ENCODE measurements at places on chromosomes 7 and 10. TPM values are rescaled to one million over a fixed set of nuclear protein-coding genes. Genes with fewer than 3 reads are reported as not detected.

DLD gene
- 140 TPM for total RNA-seq

FAM3C gene
- total RNA-seq = 48.7 TPM

OR2A7 gene
- total RNA-seq = 0.81 TPM

NRF1 gene
- 9.2 TPM for total RNA-seq

PYROXD2 gene
- 20.0 TPM for total RNA-seq

CNTNAP2 gene
- total RNA-seq = 5.2 TPM

SEC61G gene
- 189 TPM for total RNA-seq

ZFYVE27 gene
- 28.8 TPM for total RNA-seq

EPHA1 gene
- total RNA-seq = 0.46 TPM

MUC12 gene
- not detected for total RNA-seq

STEAP1B gene
- 0.41 TPM for total RNA-seq

MPP7 gene
- 5.4 TPM for total RNA-seq

Measured in adrenal gland (tissue), 19 donors.